ENCODE measurements at places on chromosomes 1 and 21.

GRCh38 chr21:31795992-31796391 is 64.1 kb upstream of the SCAF4 start:
- DNase-seq, result no peak

GRCh38 chr1:226185141-226186036 is 1.2 kb downstream of the ACBD3 start:
- DNase-seq, result peak; percentile 45

DNA sequence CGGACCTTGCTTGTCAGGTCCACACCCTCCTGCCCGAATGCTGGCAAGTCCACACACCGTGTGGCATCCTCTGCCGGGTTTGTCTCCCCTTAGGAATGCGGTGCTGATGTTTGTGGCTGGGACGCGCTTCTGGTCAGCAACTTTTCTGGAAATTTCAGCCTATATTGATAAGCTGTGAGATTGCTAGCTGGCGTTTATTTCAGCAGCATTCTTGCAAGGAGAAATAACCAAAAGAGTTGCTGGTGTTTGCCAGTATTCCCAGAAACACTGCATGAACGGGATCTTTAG is 601 bp downstream of the CEPT1 start:
- peak; percentile 76 for DNase-seq

GRCh38 chr1:209585672-209586071 is 2.2 kb downstream of the CAMK1G start:
- peak; percentile 47 for DNase-seq

- DNase-seq, result no peak
Measured at GRCh38 chr21:23853796-23854379, 1753.4 kb downstream of the MRPL39 start.

Data from AG10803 (cell line).